ENCODE measurements at places on chromosomes 6 and 20.
A peak's percentile ranks its signal among the peaks of the same experiment; 100 is the strongest.

DNA sequence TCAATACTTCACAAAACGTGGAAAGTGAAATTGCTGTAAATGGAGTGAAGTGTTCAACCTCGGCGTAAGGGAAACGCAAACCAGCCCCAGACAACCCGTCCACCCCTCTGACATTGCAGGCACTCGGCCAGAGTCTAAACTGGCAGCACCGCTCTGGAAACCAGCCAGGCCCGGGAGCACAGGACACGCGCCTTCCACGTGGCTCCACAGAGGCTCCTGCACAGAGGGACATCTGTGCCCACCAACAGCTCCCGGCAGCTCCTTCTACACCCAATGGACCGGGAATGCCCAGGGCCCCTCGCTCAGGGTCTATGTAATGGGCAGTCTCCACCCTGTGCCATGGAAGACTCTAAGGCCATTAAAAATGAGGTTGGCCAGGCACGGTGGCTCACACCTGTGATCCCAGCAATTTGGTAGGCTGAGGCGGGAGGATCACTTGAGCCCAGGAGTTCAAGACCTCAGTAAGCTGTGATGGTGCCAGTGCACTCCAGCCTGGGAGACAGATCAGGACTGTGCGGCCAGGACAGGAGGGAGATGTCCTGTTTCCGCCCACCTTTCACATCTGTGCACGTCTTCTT, 3.4 kb upstream of the HELZ2 start:
- no peak for DNase-seq

DNA sequence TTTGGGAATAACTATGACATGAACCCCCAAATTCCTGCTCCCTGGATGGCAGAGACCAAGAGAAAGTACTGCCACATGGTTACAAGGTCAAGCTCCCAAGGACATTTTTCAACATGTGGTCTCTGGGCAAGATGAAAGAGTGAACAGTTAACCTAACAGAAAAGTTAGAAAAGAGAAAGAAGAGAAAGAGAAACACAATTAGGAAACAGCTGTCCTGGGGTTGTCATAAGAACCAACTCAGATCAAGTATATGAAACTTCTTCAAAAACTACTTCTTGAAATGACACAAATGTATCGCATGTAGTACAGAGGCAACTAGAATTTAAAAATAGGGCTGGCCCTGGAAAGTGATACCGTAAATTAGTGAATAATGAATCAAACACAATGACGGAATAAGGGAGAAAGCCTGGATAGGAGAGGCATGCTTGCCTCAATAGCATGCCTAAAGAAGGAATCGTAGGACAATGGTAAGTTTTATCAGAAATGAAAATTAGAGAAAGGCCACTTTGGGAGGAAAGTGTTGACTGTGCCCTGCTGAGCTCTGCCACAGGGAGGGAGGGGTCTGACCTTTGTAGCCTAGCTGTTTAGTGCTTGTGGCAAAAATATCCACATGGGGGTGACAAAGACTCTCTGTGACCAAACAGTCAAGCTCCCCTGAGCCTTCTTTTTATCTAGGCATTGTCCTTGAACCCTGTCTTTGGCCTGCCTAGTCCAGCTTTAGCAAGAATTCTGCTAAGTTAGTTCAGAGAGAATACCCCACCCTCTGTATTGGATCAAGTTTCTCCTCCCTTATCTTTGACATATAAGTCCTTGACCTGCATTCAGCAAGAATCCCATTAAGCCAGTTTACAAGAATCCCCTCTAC, 4.3 kb upstream of the DCBLD1 start:
- DNase-seq = no peak

GRCh38 chr6:90375681-90376439, 79.2 kb upstream of the BACH2 start:
- DNase-seq = peak; percentile 53

DNA sequence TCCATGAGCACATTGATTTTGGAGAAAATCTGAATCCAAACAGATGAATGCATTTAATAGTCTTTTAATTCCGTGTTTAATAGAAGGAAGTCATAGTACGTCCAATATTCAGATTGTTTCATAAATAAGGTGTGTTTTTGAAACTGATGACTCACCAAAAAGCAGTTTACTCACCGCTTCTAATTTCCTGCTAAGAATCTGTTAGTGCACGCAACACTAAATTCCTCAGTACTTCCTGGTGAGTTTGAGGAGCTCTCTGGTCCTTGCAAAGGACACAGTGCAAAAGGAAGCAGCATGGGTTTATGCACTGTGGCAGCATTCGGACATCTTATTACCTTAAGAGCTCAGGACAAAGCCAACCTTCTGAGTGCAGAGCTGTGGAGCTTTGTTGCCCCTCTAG, 2.3 kb upstream of the ADGRF1 start:
- peak; percentile 79 for DNase-seq

DNA sequence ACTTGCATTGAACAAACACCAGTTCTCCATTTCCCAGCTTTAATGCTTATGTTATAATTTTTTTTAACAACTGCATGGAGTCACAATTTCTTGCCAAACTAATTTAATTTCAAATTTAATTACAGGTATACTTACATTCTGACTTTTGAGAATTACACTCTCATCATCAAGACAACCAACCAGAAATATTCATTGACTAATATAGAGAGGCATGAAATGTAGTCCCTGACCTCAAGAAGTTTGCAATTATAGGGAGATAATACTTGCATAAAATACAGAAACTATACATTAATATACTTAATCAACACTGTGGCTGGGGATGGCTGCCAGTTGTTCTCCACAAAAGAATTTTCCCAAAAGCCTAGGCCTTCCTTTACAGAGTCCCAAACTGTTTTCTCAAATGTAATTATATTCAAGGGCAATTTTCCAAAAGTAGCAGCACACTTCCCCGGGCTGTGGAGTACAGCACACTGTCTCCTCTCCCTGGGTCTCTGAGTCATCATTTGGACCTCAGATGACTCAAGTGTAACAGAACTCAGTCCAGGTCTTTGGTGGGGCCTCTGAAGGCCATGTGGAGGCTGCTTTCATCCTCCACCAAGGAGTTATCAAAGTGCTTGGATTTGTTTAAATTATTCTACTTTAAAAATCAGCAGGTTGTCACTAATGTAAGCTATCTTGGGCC, 114.1 kb downstream of the KIF16B start:
- no peak for DNase-seq

DNA sequence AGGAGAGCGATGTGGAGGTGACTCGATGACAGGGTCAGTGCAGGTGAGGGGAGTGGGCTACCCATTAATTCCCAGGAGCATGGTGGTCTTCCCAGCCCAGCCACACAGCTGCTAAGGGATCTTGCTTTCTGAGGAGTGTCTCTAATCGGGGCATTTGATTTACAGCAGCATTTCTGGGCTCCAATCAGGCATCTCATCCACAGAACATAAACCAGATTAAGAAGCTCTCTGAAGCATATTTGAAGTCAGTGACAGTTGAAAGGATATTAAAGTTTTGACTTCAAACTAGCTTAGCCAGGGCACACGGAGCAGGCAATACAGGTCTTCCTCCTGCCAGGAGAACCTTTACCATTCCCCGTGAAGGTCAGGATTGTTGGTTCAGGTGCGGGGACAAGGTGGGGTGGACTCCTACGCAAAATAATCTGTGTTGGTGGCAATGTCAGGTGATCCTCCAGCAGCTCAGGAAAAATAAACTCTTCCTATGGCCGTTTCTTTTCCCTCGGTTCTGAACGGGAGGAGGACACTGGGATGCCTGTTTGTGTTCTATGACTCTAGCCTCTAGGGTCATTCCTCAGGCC, 39.9 kb upstream of the ZNF831 start:
- DNase-seq = no peak

DNA sequence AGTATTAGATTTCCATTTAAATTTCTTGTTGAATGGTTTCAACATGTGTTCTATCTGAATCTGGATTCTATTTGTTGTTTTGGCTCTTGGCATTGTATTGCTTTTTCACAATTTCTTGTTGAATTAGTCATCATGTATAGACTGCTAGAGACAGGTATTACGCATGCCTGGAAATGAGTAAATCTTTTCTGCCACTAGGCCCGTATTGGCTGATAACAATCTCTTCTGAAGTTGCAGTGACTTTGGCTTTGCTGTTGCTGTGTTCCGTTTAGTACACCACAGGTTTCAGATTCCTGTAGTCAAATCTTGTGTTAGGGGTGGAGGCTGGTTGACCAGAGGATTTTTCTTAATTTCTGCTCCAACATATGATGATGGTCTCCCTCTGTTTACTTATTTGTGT, 1339.4 kb downstream of the GRIK2 start:
- no peak for DNase-seq

- DNase-seq = peak; percentile 23
These were observed 103.0 kb downstream of the EDN3 start for GRCh38 chr20:59403261-59403961.

All from Caki2 (cell line).